ENCODE measurements at places on chromosomes 12 and 14.

DNA sequence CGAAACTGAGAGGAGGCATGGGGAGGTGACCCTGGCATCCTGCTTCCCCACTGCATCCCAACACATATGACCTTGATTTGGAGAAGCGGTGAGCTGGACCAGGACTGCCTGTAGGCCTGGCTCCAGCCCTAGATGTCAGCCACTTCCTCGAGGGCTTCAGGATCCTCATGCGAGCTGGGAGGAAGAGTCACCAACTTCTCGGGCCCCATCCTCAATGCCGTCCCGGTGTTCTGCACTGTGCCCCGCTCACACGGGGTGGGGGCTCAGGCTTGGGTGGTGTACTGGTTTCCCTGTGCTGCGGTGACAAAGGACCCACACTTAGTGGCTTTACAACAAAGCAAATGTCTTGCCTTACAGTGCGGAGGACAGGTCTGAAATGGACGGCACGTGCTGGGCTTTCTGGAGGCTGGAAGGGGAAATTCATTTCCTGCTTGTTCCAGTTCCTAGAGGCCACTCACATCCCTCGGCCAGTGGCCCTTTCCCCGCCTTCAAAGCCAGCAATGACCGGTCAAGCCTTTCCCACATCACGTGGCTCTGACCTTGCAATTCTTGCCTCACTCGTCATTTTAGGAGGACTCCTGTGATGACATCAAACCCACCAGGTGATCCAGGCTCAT lies 298.1 kb upstream of the RTL1 start:
- no peak for DNase-seq

- DNase-seq = no peak
These were observed 4.3 kb downstream of the TM7SF3 start for GRCh38 chr12:27009881-27010301.

DNA sequence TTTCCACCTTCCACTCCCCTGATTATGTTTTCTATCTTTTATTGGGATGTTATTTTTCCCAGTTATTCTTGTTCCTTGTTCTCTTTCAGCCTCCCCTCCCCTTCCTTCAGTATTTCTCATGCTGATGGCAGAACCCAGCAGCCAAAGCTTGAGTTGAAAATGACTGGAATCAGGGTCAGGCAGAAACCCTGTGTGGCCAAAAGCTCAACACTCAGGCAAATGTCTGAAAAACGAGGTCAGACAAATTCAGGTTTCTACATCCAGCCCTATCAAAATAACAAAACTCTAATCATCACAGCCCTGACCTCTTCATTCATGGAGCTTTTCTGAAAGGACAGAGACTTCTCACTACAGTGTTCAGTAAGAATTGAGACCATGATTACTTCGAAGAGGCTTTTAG lies 134.6 kb downstream of the PTPRR start:
- DNase-seq = no peak

DNA sequence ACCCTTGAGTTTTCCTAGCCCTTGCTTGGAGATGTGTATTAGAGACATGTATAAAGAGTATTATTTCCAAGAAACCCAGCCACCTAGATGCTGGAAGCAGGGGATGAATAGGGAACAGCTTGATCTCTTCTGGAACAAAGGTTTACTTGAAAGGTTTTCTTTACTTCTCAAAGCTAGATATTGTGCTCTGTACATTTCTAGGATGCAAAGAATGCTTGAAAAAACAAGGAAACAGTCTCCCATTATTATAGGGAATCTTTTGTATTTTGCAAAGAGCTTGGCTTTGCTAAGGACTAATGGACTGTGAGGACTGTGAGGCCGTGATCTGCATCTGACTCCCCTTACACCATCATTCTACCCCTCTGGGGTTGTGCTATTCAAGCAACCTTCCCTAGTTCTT lies 77.9 kb downstream of the PRICKLE1 start:
- DNase-seq = no peak

DNA sequence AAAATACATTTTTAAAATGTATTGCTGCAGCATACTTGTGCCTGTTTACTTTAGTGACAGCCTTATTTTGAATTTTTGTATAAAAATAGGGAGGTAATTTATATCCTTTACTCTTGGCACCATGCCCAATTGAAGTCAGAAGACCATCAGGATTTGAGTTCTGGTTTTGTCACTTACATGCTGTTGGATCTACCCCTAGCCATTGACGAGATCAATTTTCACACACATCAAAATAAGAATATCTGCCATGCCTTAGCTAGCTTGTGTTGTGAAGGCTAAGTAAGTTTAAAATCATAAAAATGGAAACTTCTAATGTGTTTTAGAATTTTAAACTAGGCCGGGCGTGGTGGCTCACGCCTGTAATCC lies 381.8 kb downstream of the KCNH5 start:
- DNase-seq = no peak

All from effector memory CD4-positive, alpha-beta T cell (primary cell).